Fibroblast of lung (primary cell): ENCODE measurements at places on chromosomes 6 and 20.

DNA sequence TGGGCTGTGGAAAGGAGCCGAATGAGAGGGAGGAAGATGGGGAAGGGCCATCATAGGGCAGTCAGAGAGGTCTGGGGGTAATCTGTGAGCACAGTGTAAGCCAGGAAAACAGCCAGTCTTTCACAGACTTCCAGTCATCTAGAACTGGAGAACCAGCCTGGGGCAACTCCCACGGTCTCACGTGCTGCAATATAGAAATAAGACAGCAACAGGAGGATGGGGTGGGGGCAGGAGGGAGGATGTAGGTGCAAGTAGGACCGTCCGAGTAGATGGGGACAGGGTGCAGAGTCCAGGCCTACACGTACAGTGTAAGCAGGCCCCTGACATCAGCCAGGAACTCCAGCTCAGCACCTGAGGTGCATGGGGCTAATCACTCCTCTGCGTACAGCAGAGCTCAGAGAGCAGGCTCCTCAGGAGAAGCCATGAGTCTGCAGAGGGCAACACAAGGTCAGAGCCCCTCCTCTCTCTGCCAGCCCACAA lies 58.2 kb upstream of the TNFAIP3 start:
- no peak for DNase-seq

DNA sequence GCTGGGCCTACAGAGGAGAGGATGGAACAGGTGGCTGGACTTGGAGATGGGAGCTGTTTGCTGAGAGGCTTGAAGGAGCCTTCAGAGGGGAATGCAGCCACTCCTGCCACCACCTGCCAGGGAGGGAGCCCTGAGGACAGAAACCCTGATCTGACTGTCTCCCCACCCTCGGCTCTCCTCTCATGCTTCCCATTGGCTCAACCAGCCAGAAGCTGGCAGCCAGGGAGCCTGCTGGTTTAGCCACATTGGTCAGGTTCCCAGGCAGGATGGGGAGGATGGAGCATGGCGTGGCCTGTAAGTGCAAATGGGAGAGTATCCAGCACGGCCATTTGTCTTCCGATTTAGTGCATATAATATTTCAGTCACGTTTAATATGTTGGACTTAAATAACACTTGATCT lies 12.8 kb downstream of the TREM1 start:
- no peak for DNase-seq

- DNase-seq, result no peak
These were observed 62.6 kb upstream of the THEMIS start for GRCh38 chr6:127963495-127963894.

- DNase-seq, result peak; percentile 86
These were observed 119.4 kb downstream of the JARID2 start for GRCh38 chr6:15365273-15365687.

DNA sequence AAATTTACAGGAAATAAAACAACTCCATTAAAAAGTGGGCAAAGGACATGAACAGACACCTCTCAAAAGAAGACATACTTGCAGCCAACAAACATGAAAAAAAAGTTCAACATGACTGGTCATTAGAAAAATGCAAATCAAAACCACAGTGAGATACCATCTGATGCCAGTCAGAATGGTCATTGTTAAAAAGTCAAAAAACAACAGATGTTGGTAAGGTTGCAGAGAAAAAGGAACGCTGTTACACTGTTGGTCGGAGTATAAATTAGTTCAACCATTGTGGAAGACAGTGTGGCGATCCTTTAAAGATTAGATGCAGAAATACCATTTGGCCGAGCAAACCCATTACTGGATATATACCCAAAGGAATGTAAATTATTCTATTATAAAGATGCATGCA lies 858.0 kb upstream of the FLRT3 start:
- peak; percentile 8 for DNase-seq
